ENCODE measurements at places on chromosomes 3 and 15.

DNA sequence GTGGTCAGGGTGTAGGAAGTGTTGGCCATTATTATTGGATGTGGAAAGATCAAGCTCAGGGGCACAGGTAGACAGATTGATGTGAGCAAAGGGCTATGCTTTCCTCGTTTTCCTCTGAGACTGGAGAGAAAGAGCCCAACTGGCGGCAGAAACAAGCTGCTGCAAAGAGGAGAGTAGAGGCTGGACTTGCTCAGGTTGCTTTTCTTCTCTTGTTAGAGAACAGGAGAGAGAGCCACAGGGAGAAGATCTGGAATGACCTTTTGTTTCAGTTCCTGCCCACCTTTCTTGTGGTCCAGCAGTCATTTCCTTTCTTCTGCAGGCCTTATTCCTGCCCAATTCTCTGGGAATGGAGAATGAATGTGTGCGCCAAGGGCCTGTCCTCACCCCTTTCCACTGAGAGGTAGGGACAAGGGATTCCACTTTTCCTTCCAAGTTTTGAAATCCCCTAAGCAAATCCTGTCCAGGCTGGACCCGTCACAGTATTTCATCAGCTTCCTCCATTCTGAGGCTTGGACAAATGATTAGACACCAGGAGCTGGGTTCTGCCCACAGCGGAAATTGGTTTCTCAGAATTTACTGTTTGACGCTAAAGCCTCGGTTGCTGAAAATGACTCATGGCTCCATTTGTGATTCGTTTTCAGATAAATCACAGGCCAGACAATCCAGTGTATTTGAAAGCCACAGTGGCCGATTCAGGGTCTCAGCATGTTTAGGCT lies 16.1 kb downstream of the ZNF80 start:
- DNase-seq, result no peak

DNA sequence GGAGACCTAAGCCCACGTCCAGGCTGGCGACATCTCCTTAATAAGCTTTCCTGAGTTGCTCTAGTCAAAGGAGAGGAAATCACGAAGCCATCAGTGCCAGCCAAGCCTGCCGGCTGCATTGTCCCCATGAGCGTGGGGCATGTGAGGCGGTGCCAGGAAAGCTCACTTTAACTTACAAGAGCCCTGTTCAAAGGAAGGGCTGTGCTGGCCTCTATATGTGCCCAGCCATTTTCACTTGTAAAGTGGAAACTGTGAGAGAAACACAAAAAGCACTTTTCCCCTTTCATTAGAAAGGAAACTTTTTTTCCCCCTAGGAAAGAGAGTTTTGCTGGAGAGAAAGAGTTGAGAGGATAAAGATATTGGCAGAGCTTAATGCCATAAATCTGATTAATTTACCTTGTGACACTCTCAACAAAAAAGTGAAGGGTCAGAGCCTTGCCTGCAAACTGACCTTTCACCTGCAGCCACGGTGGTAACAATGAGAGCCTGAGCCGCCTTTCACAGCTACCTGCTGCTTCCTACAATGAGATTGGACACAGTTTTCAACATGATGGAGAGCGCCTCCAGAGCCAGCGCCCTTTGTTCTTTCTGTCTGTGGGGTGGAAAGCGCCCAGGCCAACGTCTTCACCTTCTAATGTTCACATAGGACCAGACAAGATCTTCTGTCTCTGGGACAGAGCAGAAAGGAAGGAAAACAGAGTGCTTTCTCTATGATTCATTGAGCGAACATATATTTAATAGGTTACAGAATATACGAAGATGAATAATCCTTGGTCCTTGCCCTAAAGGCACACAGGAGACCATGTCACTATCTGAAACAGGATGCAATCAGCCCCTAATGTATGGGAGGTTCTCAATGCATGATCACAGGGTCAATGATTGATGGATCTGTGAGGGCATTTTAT lies 233.1 kb upstream of the HES1 start:
- peak; percentile 49 for DNase-seq

- no peak for DNase-seq
These were observed 28.9 kb downstream of the PRICKLE2 start for GRCh38 chr3:64196236-64196929.

DNA sequence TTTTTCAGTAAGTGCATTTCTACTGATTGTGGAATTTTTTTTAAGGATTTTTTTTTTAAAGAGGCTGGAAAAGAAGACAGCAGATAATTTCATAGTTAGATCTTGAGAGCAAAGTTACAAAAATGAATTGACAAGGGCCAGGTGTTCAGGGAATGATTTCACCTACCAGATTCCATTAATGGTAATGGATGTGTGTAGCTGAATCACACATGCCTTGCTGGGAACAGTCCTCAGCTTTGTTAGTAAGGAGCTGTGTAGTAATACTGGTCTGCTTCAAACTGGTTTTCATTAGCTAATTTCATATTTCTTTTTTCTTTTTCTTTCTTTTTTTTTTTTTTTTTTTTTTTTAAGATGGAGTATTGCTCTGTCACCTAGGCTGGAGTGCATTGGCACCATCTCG lies 16.0 kb downstream of the NR1D2 start:
- DNase-seq, result no peak

DNA sequence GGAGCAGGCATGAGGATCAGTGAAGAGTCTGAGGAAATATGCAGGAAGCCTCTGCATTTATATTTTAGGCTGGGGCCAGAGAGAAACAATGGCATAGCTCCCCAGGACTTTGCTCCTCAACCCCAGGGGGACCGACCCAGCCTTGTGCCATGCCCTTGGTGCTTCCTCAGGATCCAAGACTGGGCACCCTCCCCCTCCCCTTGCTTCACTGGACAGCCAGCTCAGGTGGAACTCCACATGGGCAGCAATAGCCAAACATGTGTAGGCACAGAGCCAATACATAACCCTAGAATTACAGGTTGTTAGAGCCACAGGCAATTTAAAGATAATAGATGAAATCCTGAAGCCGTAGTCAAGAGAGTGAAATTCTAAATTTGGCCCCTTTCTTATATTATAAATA lies 73.0 kb upstream of the ETV5 start:
- peak; percentile 3 for DNase-seq

- DNase-seq, result no peak
These were observed 141.5 kb downstream of the DUT start for GRCh38 chr15:48472756-48473155.

DNA sequence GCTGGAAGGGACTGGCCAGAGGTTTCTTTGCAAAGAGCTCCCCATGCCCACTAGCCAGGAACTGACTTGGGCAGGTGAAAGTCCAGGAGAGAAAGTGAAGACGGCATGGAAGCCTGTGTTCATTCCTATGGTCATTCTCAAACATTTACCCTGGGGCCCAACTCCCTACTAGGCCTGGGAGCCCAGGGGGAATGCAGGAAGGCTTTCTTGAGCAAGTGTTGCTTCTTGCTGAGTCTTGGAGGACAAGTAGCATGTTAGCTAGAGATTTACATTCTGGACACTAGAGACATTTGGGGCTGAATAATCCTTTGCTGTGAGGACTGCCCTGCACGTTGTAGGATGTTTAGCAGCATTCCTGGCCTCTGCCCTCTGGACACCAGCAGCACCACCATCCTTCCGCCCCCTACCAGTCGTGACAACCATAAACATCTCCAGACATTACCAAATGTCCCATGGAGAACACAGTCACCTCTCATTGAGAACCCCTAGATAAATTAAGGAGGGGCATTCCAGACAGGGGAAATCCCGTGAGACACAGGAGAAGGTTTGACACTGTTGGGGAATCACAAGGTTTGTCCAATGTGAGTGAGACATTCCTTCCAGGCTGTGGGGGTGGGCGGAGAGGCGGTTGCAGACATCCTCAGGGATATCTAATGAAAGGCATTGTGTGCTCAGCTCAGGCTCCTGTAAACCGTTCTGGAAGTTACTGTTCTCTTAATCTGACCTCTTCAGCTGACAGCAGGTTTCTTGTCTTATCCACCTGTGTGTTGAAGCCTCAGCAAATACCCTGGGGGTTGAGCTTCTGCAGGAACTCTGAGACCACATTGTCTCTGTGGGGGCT lies 236.2 kb downstream of the TLE3 start:
- DNase-seq, result no peak

DNA sequence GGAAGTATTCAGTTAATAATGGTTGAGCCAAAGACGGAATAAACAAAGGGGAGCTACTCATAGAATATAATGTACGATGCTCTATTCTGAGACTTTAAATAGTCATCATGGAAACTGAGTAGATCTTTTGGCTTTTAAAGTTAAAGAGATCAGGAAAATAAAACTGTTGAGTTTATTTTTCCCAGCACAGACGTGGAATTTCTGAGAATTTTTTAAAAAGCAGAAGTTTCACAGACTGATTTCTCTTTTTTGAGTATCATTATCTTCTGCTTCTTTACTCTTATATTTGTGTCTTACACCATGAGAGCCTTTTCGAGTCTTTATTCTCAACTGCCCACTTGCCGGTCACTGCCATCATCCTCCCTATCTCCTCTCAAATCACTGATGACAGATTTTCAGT lies 13.2 kb downstream of the P2RY14 start:
- no peak for DNase-seq

GRCh38 chr3:114933407-114933806 lies 213.7 kb downstream of the ZBTB20 start:
- no peak for DNase-seq

- DNase-seq, result no peak
These were observed 135.1 kb downstream of the TMCO5A start for GRCh38 chr15:38069511-38070011.

DNA sequence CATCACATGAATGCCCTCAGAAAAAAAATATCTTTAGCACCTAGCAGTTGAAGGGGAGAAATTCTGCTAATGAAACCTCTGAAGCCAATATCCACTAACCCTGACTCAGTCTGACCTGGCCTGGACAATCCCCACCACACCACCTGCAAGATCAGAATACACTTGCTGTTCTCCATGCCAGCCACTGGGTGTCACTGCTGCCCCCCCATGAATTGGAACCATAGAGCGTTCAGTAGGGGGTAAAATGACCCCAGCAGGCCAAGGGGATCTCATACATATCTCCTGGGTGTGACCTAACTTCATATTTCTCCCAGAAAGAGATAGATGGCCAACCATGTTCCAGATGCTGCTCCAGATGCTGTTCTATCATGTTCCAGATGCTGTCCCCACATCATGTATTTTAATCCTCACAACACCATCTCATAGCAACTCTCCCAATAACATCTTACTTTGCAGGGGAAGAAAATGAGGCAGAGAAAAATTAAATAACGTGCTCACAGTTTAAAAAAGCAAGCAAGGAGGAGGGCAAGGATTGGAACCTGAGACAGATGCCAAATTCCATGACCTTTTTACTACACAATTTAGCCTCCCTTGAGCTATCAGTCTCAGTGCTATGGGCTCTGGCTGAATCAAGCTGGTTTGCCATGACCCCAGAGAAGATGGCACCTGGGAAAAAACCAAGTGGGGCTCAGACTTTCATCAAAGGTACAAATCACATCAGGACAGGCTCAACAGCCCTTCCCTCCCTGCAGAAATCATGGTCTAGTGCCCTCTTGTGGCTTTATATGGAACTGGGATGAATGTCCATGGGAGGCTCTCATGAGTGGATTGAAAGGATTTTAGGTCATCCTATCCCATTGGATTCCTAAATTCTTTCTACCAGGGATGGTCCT lies 12.4 kb downstream of the NTRK3 start:
- no peak for DNase-seq

- DNase-seq, result peak; percentile 44
These were observed 76.0 kb downstream of the ETFA start for GRCh38 chr15:76235186-76235826.

- no peak for DNase-seq
These were observed 7.6 kb upstream of the FOXP1 start for GRCh38 chr3:71591101-71591500.

DNA sequence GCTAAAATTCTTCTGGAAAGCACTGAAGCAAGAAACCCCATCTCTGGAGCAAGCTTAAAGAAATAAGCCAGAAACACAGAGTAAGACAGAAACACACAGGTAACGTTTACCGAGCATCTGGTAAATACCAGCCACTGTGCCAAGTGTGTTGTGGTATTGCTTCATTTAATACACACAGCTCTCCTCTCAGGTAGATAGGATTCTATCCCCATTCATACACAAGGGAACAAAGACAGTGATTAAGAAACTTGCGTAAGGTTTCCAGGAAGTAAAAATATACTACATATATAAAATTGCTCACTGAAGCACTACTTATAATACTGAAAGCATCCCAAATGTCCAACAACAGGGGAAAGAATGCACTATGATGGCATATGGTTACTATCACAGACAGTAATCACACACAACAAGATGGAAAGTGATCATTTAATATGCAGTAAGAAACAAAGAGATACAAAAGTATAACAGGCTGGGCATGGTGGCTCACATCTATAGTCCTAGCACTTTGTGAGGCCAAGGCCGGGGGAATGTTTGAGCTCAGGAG lies 27.5 kb downstream of the TAMM41 start:
- DNase-seq, result no peak

DNA sequence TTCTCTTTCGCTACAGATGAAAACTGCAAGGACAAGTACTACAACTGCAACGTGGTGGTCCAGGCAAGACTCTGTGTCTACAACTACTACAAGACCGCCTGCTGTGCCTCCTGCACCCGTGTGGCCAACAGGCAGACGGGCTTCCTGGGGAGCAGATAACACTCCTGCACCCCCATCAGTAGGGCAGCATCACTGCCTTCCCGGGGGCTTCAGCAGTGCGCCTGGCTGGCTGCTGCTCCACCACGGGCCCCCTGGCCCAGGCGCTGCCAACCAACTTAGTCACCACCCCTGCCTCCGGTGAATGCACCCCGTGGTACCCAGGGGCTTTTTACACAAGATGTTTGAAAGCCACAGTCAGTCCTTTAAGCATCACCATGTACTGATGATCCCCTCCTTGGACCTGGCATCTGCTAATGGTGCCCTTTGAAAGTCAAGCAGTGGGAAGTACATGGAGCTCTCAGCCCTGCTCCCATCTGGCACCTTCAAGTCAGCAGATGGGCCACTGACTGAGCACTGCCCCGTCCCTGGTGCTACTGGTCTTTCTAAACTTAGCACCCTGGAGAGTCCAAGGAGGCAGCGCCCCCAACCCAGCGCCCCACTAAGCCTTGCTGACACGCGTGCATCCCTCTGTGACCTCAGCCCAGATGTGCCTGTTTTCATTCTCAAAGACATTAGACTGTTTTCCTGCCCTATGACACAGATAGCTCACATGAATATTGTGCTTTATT lies 33.0 kb upstream of the NR2E3 start:
- DNase-seq, result no peak

GRCh38 chr3:118577055-118577777 lies 457.4 kb downstream of the IGSF11 start:
- DNase-seq, result no peak

DNA sequence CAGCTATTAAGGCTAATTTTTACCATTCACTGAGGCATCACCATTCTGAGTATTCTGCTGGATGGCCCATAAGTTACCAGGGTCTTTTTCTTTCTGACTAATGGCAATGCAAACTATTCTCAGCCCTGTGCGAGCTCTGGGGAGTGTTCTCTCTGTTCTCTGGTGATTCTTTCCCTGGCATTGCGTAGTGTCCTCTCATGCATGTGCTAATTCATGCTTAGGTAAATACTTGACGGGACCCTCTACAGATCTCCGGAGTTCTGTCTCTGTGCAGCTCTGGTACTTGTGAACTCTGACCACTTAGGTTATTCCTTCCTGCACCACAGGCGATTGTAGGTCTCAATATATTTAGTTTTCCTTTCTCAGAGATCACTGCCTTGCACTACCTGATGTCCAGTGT lies 34.8 kb downstream of the UBE2E1 start:
- no peak for DNase-seq
